ENCODE measurements at places on chromosomes 6 and 20.

DNA sequence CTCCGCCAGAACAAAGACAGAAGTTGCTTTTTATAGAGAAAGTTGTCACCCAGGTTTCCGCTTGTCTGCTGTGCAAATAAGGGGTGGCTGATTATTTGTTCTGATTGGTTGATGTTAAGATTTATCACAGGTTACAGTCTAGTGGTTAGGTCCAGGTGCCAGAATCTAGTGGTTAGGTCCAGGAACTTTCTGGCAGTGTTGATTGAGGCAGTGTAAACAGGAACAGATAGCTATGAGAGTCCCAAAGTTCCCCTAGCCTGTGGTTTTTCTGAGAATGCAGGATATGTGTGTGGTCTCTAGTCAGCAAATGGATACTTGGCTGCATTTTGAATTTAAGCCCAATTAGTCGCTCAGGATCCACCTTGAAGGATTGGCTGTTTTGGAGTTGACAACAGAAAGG lies 148.0 kb downstream of the TMEM200A start:
- DNase-seq, result peak; percentile 44

GRCh38 chr6:33607784-33608161 lies 13.3 kb upstream of the ITPR3 start:
- DNase-seq, result no peak

GRCh38 chr20:1998715-1999114 lies 4.9 kb upstream of the PDYN start:
- DNase-seq, result no peak

- peak; percentile 12 for DNase-seq
These were observed 113.1 kb downstream of the ADAT2 start for GRCh38 chr6:143337201-143337949.

- no peak for DNase-seq
These were observed 205.6 kb upstream of the GGTLC1 start for GRCh38 chr20:24194143-24194542.

- peak; percentile 57 for DNase-seq
These were observed 1.1 kb downstream of the ABRACL start for GRCh38 chr6:139029470-139030227.

GRCh38 chr6:96610019-96610418 lies 47.1 kb downstream of the FHL5 start:
- DNase-seq, result no peak

- DNase-seq, result peak; percentile 39
These were observed 50.1 kb downstream of the CYP24A1 start for GRCh38 chr20:54123587-54124180.

GRCh38 chr6:30792786-30793185 lies 48.4 kb upstream of the IER3 start:
- DNase-seq, result no peak
